ENCODE measurements at places on chromosomes 7 and 10.
A peak's percentile ranks its signal among the peaks of the same experiment; 100 is the strongest.

DNA sequence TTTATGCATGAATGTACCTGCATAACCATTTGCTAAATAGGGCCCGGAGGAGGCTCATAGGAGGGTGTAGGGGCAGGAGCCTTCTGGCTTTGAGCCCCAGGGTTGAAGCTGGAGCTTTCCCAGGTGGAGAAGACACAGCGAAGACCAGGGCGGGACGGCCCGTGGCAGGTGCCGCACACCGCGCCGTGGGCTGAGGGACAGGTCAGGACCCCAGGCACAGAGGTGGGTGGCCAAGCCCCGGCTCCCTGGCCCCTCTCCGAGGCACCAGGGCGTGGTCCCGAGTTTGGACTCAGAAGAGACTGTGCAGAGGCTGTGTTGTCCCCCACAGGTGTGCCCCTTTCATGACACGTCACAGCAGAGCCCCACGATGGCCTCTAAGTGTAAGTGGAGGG is 56.5 kb downstream of the PWWP2B start:
- no peak for DNase-seq

GRCh38 chr7:126426652-126427051 is 826.1 kb downstream of the GRM8 start:
- no peak for DNase-seq

DNA sequence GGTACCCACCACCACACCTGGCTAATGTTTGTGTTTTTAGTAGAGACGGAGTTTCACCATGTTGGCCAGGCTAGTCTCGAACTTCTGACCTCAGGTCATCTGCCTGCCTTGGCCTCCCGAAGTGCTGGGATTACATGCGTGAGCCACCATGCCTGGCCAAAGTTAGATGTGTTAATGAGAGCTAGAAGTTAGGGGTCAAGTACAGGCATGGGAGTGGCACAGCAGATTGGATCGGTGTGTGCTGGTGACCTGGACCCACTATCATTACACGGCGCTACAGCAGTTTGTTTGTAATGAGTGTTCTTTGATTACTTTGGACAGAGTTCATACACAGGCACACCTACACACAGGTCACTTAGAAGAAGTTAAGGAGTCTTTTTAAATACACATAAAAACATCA is 36.7 kb downstream of the DNAJB6 start:
- DNase-seq = no peak

DNA sequence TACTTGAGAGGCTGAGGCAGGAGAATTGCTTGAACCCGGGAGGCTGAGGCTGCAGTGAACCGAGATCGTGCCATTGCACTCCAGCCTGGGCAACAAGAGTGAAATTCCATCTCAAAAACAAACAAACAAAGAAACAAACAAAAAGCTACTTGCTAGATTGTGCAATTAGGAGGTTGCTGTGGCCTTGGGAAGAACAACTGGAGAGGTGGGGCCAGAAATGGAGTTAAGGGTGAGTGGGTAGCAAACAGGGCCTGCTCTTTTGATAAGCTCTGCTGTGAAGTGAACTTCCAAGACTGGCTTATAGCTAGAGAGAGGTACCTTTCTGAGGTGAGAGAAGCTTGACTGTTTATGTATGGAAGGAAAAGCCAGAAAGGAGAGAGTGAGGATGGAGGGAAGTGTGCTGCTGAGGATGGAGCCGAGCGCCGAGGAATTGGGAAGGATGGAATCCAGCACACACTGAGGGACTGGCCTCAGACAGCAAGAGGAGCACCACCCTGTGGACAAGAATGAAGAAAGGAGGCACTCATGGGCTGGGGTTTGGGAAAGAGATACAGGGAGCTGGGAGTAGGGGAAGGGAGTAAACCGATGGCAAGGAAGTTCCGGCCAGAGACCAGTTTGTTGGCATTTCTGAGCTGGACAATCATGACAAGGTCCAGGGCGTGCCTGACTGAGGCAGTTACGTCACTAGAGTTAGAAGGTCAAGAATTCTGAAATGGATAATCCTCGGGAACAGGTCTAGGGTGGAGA is 7.0 kb upstream of the RPEL1 start:
- no peak for DNase-seq

- peak; percentile 37 for DNase-seq
Measured at GRCh38 chr7:116353647-116354046, 143.3 kb downstream of the TES start.

DNA sequence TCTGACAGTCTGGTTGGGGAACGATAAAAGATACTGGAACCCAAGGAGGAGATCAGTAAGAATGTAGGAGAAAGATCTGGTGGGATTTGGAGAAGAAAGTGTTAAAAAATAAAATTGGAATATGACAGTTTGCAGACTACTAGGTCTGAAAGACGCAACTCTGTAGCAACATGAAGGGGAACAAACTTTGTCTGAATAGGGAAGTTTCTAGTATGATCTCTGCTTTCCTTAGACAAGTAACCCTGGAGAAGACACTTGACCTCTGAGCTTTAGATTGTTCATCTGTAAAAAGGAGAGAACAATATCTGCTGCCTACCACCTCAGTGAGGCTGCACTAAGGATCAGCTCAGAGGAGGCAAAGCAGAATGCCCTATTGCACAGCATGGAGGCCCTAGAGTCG is 3.0 kb upstream of the PRSS1 start:
- no peak for DNase-seq

Measured in NCI-H345 (cell line).